ENCODE measurements at places on chromosomes 12 and 14. TPM values are rescaled to one million over a fixed set of nuclear protein-coding genes. Genes with fewer than 3 reads are reported as not detected.

DNA sequence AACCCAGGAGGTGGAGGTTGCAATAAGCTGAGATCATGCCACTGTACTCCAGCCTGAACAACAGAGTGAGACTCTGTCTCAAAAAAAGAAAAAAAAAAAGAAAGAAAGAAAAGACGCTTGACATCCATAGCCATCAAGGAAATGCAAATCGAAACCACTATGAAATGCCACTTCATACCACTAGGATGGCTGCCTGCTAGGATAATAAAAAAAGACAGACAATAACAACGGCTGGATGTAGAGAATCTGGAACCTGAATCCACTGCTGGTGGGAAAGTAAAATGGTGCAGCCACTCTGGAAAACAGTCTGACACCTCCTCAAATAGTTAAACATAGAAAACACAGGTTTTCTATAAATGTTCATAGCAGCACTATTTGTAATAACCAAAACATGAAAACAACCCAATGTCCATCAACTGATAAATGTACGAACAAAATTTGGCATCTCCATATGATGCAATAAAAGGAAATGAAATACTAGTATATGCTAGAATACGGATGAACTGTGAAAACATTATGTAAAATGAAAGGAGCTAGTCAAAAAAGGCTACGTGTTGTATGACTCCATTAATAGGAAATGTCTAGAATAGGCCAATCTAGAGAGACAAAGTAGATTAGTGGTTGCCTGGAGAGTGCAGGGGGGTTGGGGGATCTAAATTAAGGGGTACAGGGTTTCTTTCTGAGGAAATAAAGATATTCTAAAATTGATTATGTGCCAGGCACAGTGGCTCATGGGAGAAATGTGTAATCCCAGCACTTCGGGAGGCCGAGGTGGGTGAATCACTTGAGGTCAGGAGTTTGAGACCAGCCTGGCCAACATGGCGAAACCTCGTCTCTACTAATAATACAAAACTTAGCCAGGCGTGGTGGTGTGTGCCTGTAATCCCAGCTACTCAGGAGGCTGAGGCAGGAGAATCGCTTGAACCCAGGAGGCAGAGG is 9.7 kb downstream of the WSB2 start:
- no peak for DNase-seq

GRCh38 chr14:79734151-79734550 is 477.2 kb downstream of the DIO2 start:
- no peak for DNase-seq

GRCh38 chr12:29103539-29103974 is 45.5 kb upstream of the FAR2 start:
- peak; percentile 79 for DNase-seq

GRCh38 chr12:123065676-123066383 is 85.1 kb downstream of the PITPNM2 start:
- no peak for DNase-seq

DNA sequence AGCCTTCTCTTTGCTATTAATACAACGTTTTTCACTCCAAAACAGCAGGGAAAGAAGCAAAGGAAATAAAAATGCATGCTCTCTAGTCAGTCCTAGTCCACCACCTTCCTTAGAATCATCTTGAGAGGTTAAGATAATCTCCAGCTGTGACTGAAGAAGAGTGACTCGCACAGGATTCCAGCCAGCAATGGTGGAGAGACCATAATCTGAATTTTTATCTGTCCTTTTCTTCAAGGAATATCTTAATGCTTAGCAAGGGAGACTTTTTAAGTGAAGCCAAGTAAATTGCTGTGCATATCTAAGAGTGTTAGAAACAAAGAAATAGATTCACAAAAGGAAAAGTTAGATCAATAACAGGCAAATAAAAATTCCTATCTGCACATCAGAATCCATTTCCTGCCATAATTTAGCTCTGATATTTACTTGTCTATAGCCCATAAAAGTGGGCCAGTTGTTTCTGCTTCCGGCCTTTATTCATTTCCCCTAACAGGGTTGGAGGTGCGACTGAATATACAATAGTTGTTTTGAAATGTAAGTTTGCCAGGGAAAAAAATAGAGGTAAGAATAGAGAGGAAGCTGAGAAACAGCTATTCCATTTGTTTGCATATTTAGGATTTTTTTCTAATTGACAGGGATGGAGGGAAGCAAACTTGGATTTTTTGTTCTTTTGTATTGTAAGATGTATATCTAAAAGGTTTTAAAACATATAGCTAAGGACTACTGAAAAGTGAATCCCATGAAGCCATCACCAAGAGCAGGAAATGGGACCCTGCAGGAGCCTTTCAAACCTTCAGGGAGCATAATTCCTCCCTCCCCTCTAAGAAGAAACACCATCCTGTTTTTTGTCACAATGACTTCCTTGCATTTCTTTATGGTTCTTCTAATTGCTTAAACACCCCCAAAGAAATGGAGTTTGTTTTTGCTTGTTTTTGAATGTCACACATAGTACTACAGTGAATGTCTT is 154.0 kb downstream of the ITPR2 start:
- no peak for DNase-seq

GRCh38 chr12:92021666-92022035 is 124.0 kb downstream of the BTG1 start:
- no peak for DNase-seq

DNA sequence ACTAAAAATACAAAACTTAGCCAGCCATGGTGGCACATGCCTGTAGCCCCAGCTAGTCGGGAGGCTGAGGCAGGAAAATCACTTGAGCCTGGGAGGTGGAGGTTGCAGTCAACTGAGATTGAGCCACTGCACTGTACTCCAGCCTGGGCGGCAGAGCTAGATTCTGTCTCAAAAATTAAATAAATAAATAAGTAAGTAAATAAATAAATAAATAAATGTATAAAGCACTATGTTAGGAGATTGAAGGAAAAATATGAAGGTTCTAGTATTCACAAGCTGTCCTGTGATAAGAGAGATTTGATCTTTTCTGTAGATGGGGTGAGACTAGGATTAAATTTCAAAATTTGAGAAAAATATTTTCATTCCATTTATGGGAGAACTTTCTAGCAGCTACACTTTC is 5.7 kb downstream of the DNAJC22 start:
- DNase-seq: no peak

- DNase-seq: no peak
Observed at GRCh38 chr12:5186715-5187114, 143.0 kb downstream of the KCNA5 start.

DNA sequence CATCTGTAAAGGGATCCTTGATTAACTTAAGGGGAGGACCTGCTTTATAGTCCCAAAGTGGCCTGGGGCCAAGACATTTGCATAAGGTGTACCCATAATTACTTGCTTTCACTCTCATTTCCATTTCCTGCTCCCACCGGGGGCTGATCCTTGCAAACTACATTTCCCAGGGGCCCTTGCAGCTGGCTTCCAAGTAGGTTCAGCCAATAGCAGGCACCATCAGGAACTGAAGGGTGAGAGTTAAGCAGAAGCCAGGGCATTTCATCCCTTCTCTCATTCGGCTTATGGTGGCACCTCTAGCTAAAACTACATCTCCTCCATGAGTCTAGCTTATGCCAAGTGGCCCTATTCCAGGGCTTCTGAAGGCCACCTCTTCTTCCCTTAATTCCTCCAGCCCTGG is 88.8 kb downstream of the CCDC60 start:
- no peak for DNase-seq

GRCh38 chr12:114668151-114668885 is 15.7 kb downstream of the TBX3 start:
- peak; percentile 76 for DNase-seq

DNA sequence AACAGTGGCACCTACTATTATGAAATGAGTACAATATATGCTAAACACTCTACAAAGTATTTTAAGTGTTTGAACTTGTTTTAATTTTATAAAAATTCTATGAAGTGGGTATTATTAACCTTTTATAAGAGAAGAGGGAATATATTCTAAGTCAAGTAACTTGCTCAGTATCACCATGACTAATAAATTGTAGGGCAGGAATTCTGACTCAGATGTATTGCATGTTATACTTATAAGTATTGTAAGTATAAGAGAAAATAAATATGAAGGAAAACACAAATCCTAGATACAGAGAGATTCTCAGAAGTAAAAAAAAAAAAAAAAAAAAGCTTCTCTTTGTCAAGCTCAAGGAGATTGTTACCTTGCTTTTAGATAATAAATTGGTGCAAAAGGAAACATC is 893.2 kb downstream of the SLC16A7 start:
- no peak for DNase-seq

- no peak for DNase-seq
Observed at GRCh38 chr12:124686370-124687173, 119.2 kb upstream of the NCOR2 start.

- DNase-seq: no peak
Observed at GRCh38 chr12:117466677-117467362, 105.4 kb upstream of the NOS1 start.

DNA sequence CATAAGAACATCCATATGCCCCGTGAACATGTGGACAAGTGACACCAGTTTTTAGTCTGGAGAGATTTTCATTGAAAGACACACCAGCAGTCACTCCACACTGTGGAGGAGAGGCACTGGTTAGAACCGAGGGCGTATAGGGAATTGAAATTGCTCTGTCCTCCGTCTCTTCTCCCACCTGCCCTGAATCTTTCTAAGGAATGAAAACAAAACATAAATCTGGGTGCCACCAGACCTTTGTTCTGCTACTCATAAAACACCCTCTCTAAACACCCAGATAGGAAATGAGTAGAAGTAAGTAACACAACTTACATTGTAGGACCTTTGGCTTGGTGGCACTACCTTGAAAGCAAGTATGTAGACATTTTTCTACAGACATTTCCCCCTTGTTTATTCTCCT is 37.1 kb upstream of the STON2 start:
- no peak for DNase-seq

DNA sequence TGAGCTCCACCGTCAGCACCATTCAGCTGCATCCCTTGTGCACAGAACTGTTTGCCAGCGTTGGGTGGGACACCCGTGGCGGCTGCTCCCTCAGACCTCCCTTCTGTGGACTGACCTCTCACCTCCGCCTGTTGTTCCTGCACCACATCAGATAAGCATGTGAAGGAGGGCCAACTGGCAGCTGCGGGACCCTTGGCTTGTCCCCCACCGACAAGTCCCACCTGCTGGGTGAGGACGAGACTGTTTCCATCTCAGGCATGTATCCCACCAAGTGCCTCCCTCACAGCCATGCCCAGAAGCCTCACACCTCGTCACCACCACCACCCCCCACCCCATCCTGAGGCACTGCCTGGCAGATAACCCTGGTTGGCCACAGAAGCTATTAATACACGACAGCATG is 18.6 kb upstream of the TEAD4 start:
- no peak for DNase-seq

DNA sequence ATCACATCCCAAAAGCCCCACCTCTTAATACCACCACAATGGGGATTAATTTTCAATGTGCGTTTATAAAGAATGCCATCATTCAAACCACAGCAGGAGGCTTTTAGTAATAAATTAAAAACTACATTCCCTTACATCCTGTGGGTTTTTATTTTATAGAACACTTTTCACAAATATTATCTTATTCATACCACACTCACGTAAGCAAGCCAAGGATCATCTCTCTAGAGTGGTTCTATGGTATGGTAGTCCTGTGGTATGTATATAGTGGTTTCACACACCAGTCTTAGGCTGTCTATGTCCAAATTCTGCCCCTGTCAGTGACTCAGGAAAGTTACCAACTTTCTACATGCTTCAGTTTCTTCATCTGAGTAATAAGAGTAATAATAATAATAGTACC is 100.2 kb downstream of the GALC start:
- no peak for DNase-seq

- peak; percentile 66 for DNase-seq
Observed at GRCh38 chr12:46214668-46215436, 54.0 kb downstream of the SLC38A1 start.

GRCh38 chr14:74302152-74302628 is 544 bp downstream of the ABCD4 start:
- DNase-seq: peak; percentile 53

DNA sequence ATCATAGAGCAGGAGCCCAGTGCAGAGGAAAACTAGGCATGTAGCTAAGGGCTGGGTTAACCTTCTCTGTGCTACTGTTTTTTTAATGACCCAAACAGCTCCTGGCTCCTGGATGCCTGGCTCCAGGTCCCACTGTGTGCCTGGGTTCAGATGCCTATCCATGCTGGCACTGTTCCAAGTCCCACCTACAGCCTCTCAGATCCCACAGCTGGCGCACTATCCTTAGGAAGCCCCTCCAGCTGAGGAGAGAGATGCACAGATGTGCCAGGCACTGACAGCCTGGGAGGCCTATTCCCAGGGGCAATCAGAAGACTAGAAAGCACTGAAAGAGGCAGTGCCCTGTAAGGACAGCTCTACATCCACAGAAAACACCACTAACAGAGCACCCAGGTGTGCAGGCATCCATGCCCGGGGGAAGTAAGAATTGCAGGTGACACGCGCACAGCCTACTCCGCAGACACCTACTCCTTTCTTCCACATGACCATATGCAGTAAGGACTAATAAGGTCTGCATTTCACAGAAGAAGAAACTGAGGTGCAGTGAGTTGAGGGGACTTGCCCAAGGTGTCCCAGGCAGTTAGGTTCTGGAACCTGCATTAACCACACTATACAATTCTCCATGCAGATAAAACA is 51.2 kb downstream of the PITPNM2 start:
- no peak for DNase-seq

DNA sequence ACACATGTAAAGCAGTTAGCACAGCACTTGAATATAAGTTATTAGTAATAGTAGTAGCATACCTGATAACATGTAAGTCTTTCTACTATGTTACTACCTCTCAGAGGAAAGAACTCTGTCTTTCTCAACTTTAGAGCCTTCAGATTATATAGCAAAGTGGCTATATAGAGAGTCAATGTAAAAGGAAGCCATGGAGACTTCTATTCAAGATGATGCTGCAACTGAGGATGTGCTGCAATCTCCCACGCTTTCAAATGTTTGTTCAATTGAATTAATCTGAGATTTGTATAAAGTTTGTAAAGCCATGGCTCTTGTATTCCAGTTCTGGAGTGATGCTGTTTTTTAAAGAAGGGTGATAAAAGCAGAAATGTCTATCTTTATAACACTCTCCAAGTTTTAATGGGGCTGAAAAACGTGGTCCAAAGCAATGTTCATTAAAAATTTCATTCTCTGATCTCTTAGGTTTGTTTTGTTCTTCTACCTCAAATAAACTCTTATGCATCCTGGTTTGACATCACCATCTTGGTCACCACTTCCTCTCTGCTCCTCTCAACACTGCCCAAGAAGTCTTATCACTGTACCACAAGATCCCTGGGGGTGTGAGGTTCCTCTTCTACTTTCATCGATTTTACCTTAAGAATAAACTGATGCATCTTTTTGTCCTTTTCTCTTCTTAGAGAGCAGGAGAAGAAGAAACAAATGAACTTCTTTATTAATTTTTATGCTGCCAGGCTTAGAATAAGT is 40.6 kb downstream of the C12orf42 start:
- DNase-seq: peak; percentile 82

DNA sequence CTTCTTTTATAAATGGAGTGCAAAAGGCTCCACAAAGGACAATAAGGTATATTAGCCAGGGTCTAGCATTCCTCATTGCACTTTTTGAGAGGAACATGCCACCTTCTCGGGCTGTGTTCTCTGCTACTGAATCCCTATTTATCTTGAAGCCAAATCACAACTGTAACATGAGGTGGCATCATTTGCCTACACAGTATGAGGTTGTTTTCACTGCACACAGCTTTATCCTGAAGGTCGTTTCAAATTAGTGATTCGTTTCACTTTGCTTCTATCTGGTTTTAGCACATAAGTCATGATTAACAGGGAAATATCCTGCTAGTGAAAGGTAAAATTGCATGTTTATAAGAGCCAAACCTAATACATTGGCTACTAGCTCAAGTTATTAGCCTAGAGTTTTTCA is 153.8 kb downstream of the SLC35F4 start:
- DNase-seq: no peak

Gene CAPZA3
- total RNA-seq: not detected

Gene CD69
- 545 TPM for total RNA-seq

Gene KRT3
- total RNA-seq: not detected

Gene CEBPE
- 0.81 TPM for total RNA-seq

Gene TAS2R7
- total RNA-seq: not detected
